Fibroblast of the aortic adventitia (primary cell): ENCODE measurements at places on chromosomes 16 and 17. TPM values are rescaled to one million over a fixed set of nuclear protein-coding genes. Genes with fewer than 3 reads are reported as not detected.

The SEPTIN1 gene
- 0.09 TPM in 1 of 2 replicates, not detected in the other for total RNA-seq

The C16orf46 gene
- 0.54 and 0.90 TPM in 2 replicates for total RNA-seq

The MT1A gene
- total RNA-seq = 0.72 TPM in 1 of 2 replicates, not detected in the other

The TP53TG3F gene
- total RNA-seq = not detected in 2 replicates

DNA sequence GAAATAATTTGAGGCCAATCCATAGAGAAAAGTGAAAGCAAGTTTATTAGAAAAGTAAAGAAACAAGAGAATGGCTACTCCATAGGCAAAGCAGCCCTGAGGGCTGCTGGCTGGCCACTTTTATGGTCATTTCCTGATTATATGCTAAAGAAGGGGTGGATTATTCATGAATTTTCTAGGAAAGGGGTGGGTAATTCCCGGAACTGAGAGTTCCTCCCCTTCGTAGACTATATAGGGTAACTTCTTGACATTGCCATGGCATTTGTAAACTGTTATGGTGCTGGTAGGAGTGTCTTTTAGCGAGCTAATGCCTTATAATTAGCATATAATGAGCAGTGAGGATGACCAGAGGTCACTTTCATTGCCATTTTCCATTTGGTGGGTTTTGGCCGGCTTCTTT, 4.4 kb downstream of the DHRS7B start:
- no peak for DNase-seq

DNA sequence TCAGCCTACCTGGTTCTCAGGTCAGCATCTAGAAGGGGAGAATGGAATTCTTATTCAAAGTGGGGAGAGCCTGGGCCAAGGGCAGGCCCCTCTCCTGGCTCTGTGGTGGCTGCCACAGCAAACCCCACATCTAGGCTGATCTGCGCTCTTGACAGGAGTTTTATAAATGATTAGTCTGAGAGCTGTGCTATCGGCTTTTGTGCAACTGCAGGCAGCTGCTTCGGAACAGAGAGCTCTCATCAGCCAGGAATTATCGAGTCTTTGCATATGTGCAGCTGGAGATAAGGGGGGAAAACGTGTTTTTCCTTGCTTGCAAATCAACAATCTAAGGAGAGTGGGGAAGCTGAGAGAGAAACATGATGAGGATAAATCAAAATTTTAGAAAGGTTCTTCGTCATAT, 91.7 kb downstream of the HS3ST3A1 start:
- DNase-seq = peak; percentile 57

GRCh38 chr16:62216837-62217236, 180.6 kb upstream of the CDH8 start:
- DNase-seq = no peak

DNA sequence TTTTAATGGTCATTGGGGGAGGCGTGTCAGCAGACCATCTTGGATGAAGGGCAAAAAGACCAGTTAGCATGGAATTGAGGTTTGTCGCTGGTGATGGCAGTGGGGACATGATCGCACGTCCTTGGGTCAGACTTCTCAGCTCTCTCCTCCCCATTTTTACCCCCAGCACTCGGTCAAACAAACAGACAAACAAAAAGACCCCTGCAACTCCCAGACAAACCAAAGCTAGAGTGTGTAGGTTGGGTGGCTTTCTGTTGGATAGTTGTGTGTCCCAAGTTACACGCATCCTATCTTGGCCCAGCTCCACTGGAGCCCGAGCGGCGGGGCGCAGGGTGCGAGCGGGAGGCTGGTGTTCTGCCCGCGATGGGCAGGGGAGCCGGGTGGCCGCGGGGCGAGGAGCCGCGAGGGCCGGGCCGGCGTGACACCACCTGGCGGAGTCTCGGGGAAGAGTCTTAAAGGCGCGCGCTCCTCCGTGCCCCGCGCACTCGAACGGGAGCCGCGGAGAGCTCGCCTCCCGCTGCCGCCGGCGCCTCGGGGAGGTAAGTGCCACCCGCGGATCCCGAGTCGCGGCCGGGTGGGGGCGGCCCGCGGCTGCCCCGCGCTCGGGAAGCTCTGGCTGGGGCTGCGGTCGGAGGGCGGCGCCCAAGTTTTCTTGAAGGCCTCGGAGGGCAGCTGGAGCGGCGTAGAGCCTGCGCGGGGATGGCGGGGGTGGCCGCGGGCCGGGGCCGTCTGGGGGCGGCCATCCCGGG, 18.5 kb upstream of the NTN1 start:
- no peak for DNase-seq

GRCh38 chr17:15741624-15742023, 9.5 kb downstream of the TBC1D26 start:
- DNase-seq = no peak

DNA sequence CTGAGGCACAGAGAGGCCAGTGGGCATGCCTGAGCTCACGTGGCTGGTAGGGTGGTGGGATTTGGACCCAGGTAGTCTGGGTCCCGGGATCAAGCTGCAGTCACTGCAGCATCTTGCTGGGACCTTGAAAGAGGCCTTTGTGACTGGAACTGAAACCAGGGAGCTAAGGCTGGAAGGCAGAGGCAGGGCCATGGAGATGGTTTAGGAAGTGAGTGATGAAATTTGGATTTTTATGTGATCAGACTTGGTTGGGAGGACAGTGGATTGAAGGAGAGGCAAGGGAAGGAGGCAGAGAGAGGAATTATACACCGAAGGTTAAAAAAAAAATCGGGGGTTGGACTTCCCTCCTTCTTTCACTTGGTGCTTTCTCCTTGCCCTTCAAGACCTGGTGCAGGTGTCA, 255.4 kb upstream of the CACNG5 start:
- DNase-seq = no peak

GRCh38 chr17:44269535-44270240, 1.8 kb upstream of the SLC4A1 start:
- DNase-seq = no peak

GRCh38 chr16:515175-515938, 12.2 kb upstream of the CAPN15 start:
- DNase-seq = no peak

- no peak for DNase-seq
Measured at GRCh38 chr17:74875155-74875976, 2.6 kb upstream of the FDXR start.

DNA sequence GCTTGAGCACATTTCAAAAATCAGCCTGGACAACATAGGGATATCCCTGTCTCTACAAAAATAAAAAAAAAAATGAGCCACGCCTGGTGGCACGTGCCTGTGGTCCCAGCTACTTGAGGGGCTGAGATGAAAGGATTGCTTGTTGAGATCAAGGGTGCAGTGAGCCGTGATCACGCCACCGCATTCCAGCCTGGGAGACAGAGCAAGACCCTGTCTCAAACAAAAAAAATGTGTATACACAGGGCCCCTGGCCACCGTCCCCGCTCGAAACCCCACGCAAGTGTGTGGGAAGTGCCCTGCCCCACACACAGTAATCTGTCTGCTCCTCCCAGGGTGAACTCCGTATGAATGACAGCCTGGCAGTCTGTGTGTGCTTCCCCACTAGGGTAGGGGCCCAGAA, 93.0 kb upstream of the RPL38 start:
- no peak for DNase-seq

DNA sequence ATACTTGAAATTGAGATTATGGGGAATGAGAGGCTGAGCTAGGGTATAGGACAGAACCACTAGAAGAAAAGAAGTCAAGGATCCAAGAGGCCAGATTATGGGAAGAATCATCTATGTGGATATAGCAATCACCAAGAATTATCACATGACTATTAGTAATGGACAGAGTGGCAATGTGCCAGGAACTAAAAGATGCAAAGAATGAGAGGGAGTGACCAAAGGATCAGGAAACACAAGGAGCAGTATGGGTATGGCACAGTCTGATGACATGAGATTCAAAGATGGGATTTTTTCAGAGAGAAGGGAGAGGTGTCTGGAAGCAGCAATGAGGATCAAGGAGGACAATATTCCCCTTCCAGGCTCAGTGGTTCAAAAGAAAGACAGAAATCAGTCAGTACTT, 212.2 kb downstream of the AATF start:
- DNase-seq = peak; percentile 65

- peak; percentile 39 for DNase-seq
Measured at GRCh38 chr16:3149630-3150345, 15.0 kb downstream of the ZNF213 start.

DNA sequence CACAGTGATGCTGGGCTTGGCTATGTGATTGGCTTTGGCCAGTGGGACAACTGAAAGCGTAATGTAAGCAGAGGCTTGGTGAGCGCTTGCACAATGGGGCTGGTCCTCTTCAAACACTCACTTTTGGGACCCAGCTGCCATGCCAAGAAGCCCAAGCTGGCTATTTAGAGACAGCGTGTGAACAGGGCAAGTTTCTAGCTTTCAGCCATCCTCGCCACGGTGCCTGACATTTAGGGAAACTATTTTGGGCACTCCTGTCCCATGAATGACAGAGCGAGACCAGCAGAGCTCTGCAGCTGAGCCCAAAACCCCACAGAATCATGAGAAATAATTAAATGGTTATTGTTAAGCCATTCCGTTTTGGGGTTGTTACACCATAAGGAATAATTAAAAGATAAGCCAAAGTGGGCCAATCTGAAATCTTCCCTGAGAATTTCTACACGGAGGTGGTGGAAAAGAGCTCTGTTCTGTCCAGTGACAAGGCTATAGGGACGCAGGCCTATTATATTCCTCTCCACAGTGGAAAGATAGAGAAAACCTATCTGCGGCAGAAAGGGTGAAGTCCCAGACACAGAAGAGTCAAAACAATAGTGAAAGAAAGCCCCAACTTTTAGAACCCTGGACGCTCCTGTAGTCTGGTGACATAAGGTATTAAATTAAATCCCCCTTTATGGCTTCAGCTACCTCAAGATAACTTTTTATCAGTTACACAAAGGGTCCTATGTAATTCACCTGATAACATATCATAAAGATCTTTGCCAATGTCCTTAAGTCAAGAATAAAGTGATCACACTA, 10.8 kb upstream of the RPRML start:
- no peak for DNase-seq

DNA sequence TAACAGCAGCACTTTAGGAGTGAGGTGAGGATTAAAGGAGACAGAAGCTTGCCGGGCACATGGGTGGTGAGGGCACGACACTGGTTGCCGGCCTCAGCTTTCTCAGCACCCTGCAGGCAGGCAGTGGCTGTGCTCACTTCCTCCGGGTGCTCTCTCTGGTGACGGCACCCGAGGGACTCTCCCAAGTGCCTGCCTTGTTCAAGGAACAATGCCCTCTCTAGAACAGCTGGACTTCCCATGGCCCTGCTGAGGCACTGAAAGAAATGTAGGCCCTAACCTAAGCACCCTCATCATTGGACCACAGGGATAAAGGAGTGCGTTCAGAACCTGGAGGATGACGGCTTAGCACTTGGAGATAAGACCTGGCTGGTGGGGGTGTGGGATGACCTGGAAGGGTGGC, 72.7 kb downstream of the N4BP1 start:
- no peak for DNase-seq

GRCh38 chr17:42422958-42423712, at the start of gene CAVIN1:
Gene CAVIN1 (minus strand): TSS chr17:42423256. CDS start chr17:42423097, 159 bp downstream.
- DNase-seq = peak; percentile 99

DNA sequence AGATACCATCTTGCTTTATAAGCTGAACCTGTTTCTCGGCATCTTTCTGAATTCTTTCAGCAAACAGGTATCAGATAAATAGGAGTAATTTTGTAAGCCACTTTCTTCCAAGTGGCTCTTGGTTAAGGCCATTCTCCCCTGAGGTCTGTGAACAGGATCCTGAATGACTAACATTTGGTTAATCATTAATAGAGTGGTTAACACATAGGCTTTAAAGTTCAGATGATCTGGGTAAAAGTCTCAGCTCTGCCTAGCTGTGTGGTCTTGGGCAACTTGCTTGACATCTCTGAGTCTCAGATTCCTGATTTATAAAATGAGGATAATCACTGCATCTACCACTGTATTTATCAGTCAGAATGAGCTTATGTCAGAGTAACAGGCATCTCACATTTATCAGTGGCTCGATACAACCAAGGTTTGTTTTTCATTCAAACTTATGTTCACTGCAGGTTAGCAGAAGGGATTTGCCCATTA, 44.4 kb upstream of the ANKFN1 start:
- no peak for DNase-seq

GRCh38 chr16:2191446-2191706, 5.0 kb downstream of the CASKIN1 start:
- DNase-seq = no peak

- DNase-seq = no peak
Measured at GRCh38 chr16:20880867-20881502, 19.2 kb downstream of the DCUN1D3 start.
